Osteocyte (in vitro differentiated cells): ENCODE measurements at places on chromosomes 1 and 21.

DNA sequence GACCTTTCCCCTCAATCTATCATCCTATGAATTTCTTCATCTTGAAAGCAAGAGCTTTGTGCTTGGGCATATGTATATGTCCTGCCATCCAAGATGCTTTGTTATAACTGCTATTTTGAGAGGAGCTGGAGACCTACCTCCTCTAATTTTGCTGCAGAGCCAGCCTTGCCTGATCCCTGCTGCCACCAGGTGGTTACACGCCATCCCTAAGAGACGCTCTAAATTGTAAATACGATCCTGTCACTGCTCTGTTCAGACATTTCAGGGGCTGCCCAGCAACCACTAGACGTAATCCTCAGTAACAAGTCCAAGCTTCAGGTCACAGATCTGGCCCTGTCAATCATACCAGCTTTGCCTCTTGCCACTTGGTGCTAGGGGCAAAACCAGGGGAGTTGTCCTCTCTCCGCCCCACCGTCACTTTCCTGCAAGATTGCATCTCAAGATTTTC is 32.9 kb downstream of the GPA33 start:
- DNase-seq: no peak

GRCh38 chr21:46151989-46152926 is 3.1 kb downstream of the FTCD start:
- DNase-seq: no peak

DNA sequence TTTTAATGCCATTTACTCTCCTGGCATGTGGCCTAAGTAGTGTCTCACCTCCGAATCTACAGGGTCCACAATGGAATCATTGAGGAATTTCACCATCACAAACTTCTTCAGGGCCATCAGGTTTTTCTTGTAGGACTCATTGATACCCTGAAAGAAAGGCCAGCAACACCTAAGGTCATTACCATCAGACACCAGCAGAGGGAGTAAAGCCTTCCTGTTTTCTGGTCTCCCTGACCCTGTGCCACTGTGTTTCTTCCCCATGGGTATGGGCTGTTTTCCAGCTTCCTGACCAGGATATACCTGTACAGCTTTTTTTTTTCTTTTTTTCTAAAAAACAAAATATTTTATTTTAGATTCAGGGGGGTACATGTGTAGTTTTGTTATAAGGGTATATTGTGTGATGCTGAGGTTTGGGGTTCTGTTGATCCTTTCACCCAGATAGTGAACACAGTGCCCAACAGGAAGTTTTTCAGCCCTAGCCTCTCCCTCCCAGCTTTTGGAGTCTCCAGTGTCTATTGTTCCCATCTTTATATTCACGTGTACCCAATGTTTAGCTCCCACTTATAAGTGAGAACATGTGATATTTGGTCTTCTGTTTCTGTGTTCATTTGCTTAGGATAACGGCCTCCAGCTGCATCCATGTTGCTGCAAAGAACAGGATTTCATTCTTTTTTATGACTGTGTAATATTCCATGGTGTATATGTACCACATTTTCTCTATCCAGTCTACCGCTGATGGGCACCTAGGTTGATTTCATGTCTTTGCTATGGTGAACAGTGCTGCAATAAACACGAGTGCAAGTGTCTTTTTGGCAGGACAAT is 18.3 kb downstream of the PPT1 start:
- no peak for DNase-seq

GRCh38 chr1:108708691-108709660 is 3.7 kb upstream of the FNDC7 start:
- no peak for DNase-seq

DNA sequence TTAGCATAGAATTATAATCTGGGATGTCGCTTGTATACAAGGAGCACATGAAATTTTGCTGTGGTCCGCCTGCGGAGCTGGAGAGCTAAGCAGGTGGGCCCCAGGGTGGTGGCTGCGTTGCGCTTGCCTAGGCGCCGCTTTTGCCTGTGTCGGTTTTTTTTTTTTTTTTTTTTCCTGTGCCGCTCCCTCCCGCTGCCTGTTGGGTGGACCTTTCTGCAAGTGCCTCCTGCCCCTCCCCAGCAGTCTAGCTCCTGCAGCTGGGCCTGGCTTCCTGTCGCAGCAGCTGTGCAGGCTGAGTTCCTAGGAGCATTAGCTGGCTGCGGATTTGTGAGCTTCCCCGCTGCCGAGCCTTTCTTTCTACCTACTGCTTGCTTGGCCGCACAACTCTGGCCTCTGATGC is 20.6 kb downstream of the PYHIN1 start:
- no peak for DNase-seq

DNA sequence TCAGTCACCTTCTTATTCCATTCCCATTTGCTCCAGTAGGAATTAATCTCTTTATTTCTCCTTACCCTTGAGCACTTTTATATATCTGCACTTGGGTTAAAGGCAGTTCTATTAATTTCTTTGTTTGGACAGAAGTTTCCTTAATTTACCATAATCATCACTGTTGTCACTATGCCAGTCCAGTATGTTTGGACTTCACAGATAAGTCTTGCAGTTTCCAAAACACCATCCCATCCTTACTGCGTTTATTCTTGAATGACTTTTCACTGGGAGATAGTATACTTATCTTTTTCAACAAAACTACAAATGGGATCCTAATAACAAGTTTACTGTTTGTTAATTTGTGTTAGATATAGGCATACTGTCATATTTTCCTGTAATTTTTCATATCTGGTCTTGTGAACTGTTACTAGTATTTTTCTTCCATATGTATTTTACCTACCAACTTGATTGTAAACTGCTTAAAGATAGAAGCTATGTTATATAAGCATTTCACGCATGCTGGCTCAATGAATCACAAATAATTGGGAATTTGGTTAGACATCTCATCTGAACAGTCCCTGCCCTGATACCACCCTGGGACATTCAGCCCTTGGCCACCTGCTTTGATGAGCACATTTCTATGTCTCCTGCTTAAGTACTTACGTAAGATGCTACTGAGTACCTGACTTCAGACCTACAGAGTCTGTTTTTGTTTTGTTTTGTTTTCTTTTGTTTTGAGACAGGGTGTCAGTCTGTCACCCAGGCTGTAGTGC is 78.2 kb downstream of the OLFML2B start:
- DNase-seq: no peak

GRCh38 chr1:55230659-55231058 is 15.5 kb upstream of the USP24 start:
- DNase-seq: no peak
